ENCODE measurements at places on chromosomes 6 and 20.

DNA sequence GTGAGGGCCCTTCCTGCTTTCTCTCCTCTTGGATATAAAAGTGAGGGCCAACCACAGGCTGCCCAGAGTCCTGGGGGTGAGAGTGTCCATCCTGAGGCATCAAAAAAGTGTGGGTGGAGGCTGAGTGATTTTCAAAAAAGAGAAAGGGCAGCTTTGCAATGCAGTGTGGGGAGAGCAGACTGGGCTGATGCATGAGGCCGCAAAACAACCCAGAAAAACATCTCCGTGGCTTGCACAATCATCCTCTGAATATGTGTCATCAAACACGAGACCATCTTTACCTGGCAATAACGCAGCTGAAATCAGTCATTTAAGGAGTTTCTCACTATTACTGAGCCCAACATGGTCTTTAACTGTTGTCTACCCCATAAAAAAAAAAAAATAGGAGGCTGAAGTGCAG is 191.2 kb upstream of the SOX4 start:
- DNase-seq: no peak

- no peak for DNase-seq
Measured at GRCh38 chr6:9623228-9623832, 791.5 kb downstream of the TFAP2A start.

DNA sequence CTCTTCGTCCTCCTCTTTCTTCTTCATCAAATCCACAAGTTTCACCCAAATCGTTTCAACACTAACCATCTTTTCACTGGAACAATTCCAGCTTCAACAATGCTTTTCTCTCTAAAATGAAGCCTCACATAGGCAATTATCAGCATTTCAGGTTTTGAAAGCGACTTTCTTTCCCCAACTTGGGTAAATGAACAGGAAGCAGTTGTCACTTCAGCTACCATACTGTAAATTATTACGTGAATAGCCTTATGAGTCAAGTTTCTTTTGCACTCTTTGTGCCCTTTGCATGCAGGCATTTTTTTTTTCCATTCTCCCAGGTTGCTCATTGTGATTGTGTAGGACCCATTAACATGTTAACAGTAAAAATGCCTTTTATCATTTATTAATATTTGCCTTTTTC is 121.7 kb upstream of the BTBD3 start:
- no peak for DNase-seq

DNA sequence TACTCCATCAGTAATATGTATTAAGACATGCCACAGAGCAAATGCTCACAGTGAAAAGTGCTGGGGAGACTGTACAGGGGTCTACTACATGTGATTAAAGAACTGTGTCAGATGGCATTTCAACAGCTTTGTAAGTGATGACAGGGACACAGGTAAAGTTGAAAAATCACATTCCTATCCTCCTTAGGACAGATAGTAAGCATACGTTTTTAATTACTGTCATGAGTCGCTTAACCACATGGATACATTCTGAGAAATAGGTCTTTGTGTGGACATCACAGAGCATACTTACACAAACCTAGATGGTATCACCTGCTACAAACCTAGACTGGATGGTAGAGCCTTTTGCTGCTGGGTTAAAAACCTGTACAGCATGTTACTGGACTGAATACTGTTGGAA is 645.8 kb upstream of the AGPAT4 start:
- no peak for DNase-seq

GRCh38 chr6:2990248-2990931 is 9.3 kb upstream of the NQO2 start:
- DNase-seq: peak; percentile 53

DNA sequence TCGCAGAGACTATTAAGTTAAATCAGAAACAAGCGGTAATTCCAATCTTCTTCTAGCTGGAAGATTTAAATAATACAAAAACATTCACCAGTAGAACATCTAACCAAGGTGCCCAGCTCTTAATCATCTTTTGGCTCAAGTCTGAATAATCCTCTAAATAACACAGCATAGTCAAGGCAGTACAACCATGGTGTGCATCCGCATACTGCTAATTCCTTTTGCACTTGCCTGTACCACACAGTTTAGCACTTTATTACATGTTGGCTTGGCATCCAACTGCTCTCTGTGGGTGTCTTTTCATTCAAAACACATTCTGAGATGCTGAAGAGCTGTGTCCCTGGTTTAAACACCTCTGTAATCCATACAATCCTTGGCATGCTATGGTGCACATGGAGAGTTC is 42.3 kb downstream of the VGLL2 start:
- DNase-seq: no peak

DNA sequence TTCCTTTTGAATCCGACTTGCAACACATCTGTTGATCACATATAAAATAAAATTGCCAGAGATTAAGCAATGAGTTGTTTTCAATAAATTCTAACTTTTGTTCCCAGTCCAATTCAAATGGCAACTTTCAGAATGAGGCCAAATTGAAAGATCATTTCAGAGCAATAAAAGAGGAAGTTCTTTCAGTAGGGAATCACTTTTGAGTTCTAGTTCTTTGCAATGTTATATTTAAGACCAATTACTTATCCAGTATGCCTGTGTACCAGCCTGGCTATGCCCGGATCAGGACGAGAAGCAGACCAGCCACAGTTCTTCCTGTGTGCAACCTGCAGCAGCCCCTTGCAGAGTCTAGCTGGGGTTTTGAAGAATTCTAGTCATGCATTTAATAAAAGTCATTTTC is 232.5 kb downstream of the BTBD9 start:
- no peak for DNase-seq

DNA sequence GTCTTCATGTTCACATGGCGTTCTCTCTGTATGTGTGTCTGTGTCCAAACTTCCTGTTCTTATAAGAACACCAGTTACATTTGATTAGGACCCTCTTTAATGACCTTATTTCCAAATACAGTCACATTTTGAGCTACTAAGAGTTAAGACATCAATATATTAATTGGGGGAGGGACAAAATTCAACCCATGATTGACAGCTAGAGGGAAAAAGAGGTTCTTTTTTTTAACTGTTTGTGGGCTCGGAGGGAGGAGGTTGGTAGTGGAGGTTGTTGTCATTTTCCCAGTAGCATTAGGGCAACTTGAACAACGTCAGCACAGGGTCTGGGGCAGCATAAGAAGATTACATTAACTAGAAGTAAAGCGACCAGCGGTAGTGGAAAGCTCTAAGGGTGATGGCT is 2.3 kb upstream of the GMDS start:
- DNase-seq: no peak

GRCh38 chr20:49636447-49636846 is 68.5 kb upstream of the PTGIS start:
- no peak for DNase-seq

DNA sequence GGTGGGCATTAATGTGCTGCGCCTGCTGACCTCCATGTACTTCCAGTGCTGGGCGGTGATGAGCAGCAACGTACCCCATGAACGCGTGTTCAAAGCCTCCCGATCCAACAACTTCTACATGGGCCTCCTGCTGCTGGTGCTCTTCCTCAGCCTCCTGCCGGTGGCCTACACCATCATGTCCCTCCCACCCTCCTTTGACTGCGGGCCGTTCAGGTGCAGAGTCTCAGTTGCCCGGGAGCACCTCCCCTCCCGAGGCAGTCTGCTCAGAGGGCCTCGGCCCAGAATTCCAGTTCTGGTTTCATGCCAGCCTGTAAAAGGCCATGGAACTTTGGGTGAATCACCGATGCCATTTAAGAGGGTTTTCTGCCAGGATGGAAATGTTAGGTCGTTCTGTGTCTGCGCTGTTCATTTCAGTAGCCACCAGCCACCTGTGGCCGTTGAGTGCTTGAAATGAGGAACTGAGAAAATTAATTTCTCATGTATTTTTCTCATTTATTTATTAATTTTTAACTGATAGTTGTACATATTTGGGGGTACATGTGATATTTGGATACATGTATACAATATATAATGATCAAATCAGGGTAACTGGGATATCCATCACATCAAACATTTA is 35.2 kb upstream of the NOP56 start:
- DNase-seq: no peak

GRCh38 chr20:44537993-44538392 is 16.1 kb upstream of the SERINC3 start:
- DNase-seq: no peak

GRCh38 chr20:1697592-1697991 is 40.0 kb upstream of the SIRPG start:
- DNase-seq: no peak

DNA sequence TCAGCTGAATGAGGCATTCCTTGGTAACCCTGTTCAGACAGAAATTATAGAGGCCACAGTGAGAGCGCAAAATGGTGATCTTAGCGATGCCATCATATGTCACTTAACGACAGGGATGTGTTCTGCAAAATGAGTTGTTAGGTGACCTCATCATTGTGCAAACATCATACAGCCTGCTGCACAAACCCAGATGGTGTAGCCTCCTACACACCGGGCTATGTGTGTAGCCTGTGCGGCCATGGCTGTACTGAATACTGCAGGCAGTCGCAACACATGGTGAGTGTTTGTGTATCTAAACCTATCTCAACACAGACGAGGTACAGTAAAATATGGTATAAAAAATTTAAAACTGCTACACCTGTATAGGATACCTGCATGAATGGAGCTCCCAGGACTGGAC is 234.1 kb upstream of the PMEPA1 start:
- no peak for DNase-seq

GRCh38 chr20:19440660-19441527 is 228.5 kb downstream of the SLC24A3 start:
- DNase-seq: no peak

GRCh38 chr6:141598487-141598886 is 534.2 kb upstream of the GJE1 start:
- DNase-seq: no peak

DNA sequence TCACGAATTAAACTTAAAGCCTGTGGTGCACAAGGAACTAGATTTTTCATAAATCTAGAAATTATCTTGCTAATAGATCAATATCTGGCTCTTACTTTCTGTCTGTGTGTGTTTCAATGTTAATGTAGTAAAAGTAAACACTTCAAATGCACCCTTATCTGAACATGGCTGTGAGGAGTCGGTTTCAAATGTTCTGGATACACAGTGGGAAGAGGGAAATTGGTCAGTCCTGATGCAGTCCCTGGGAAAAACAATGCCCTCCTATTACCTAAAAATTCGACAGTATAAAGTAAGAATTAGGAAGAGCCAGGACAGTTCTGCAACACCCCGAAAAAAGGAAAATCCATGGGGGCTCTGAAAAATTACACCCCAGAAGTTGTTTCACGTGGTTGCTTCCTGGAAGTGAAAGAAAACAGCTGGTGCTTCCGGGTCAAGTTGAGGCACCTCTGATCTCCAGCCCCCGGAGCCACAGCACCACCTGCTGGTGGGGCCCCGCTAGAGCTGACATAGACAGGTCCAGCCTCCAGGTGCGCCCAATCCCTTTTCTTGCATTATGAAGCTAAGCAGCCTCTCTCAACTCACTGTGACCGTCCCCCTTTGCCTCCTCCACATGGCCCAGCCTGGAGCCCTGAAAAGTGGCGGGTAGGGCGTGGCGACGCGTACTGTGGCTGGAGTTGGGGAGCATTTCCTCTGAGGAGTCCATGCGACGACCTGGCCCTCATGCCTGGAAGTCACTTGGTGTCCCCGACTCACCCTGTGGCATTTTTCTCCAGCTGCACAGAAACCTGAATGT is 8.3 kb downstream of the SEMG2 start:
- peak; percentile 17 for DNase-seq

GRCh38 chr6:150866991-150867501 is 1.5 kb downstream of the MTHFD1L start:
- DNase-seq: no peak

DNA sequence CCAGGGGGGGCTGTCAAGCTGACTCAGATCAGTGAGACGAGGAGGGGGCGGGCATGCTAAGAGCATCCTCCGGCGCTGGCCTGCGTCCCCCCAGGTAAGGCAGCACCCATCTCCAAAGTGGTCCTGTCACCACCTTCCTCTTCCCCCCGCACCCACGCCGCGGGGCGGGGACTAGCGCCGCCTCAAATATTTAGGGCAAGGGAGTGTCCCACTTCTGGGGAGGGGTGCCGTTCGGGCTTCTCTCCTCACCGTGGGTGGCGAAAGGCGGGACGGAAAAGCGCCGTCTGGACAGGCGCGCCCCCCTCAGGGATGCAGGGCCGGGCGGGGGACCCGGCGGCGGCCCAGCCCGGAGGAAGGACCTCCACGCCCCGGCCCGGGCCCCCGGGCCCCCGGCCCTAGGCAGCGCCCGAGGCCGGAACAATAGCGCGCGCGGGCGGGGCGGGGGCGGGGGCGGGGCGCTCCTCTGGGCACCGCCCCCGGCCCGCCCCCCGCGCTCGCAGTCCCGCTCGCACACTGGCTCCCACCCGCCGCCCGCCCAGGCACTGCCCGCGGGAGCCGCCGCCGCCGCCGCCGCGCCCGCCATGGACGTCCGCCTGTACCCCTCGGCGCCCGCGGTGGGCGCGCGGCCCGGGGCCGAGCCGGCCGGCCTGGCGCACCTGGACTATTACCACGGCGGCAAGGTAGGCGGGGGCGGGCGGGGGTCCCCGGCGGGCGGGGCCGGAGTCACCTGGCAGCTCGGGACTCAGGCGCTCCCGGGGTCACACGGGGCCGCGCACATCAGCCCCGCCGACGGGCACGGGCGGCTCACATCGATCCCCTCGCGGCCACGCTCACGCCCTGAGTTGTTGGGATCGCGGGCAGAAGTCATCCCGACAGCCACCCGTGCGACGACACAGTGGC is at the start of gene TOX2:
Gene TOX2, plus strand, starts transcription at position 542 of the 900 bp plus-strand sequence. Its CDS starts 40 bp downstream, at position 582.
- peak; percentile 69 for DNase-seq

DNA sequence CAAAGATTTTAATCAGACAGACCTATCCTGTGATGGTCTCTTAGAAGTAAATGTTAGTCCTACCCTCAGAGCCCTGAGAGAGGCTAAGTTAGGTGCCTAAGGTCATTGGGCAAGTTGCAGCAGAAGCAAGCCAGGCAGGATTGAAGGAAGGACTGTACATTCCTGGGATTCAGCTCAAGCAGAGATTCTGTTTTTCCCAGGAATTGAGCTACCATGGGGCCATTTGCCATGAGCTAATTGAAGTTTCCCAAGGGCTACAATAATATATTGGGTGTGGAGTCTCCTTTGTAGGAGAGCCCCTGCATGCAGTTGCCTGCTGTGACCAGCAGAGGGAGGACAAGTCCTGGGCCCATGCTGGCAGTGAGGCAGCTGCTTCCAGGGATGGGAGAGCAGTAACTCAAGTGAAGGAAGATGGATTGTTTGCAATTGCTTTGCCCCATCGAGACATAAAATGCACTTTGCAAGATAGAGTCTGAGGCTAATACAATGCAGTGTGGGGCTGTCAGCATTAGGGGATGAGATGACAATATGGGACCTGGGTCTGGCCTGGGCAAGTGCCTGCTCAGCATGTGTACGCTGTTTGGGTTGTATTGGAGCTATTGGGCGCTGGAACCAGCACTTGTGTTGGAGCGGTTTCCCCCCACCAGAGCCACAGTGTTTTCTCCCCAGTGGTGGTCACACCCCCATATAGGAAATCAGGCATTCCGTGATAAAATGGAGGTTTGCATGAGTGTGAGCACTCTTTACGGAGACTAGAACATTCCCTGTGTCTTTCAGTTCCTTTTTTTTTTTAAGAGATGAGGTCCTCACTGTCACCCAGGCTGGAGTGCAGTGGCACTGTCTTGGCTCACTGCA is 27.9 kb downstream of the DNMT3B start:
- DNase-seq: peak; percentile 82

DNA sequence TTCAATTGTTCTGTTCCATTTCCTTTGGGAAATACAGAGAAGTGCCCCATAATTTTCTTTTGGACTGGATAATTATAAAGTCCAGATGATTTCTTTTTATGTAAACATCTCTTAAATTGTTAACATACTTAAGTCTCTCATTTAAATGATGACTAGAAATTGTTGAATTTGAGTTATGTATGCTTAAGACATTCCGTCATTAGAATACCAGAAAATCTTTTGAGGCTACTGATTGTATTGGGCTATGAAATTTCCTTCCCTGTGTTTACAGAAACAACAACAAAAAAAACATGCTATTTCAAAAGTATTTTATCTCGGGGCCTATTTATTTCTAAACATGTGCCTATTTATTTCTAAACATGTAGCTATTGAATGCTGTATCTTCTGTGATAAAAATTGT is 125.4 kb downstream of the SH3BGRL2 start:
- no peak for DNase-seq

Measured in CD4-positive, alpha-beta T cell treated with Interleukin-17A for 4 hours (primary cell).